Activated T-helper 2 cell treated with anti-CD3 and anti-CD28 coated beads, Interferon-gamma antibody, Interleukin-2, Interleukin-4, amounts not matched to agents 10 μg/mL and 5 μg/mL and 100 μg/mL, durations not matched to agents 14 hours and 24 hours and 36 hours (primary cell): ENCODE measurements at places on chromosomes 1 and 21.

DNA sequence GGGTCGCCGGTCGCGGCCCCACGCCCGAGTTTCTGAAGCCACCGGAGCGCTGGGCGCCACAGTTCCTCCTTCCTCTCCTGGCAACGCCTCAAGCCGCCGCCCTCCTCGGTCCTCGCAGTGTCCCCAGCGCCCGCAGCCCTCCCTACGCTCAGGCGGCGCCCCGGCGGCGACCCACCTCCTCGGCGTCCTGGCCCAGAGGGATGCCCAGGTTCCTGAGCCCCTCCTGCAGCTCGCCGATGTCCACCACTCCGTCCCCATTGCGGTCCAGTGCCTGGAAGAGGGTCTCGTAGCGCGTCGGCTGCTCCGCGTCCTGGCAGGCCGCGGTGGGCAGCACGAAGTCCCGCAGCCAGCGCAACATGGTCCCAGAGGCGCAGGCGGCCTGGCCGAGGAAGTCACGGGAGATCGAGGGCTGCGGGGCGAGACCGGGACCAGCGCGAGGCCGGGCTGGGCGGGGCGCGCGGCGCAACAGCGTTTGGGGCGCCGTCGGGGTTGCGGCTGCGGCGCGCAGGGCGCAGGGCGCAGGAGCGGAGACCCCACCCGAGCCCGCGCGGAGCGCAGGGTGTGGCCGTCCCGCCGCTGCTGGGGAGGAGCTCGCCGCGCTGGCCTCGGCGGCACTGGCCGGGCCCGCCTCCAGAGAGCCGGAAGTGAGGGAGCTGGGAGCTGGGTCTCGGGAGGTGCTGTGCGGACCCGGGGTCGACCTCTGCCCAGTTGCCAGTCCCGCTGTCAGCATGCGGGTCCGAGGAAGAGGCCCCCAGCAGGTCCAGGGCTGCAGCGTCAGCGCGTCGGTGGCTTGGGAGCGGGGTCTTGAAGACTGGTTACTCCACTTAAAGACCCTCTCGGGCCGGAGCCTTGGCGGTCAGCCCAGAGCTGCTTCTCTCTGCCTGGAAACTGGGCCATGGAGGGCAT, at the start of gene SLC25A24:
TSS of gene SLC25A24 (minus strand) at position 563 of the 906 bp plus-strand sequence. CDS start at position 358, 205 bp downstream.
- peak; percentile 84 for DNase-seq

DNA sequence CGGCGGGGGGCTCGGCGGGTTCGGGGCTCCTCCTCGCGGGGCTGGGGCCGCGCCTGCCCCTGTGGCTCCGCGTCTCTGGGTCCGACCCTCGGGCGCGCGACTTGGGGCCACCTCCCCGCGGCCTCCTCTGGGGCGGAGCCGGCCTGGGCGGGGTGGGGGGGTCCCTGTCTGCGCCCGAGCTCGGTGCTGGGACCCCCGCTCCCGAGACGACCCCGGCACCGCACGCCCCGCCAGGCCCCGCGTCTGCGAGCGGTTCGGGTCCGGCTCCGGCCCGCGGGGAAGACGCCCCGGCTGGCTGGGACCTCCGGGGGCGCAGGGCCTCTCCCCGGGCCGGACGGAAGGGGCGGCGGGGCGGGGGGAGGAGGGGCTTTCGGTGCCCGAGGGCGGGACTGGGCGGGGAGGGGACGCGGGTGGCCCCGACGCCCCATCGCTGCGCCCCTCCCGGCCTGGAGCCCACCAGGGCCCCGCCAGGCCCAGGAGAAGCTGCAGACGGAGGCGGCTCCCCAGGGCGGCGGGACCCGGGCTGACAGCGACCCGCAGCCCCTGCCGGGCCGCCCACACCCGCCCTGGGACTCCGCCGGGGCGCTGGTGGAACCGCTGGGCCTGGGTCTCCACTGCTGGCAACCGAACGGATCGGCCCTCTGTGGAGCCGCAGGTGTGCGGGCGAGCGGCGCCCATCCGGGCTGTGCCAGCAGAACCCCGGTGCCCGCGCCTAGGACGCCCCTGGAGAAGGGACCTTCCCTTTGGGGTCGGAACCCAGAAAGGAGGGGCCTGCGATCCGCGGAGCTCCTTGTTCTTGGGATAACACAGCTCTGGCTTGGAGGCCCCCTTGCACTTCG, 610 bp downstream of the COL6A2 start:
- peak; percentile 7 for DNase-seq

- DNase-seq, result no peak
These were observed 79.1 kb downstream of the TPR start for GRCh38 chr1:186295980-186296379.

DNA sequence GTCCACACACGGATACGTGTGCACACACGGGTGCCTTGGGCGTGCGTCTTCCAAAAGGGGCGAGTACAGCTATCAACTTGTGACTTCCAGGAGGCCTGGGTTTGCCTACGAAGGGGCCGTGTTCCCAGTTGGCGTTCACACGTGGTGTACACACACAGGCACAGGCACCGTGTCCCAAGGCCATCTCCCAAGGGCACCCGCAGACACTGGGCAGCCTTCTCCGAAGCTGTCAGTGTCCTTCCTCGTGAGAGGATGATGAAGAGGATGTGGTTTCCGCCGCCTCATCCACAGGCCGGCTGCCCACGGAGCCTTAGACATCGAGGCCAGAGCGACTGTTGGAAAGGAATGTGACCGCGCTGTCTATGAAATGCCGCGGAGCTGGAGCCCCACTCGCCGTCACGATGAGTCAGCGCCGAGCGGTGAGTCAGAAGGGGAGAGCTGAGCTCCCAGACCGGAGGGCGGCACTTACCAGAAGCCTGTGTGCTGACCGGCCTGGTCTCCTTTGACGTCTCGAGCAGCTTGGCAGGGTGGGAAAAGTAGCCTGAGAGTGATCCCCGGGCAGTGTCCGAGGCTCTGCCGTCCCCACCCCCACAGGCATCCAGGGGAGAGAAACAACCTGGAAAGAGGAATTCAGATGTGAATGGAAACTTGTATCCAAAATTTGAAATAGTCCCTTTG, 141.4 kb upstream of the ARHGEF16 start:
- peak; percentile 11 for DNase-seq

GRCh38 chr1:205375835-205376545, 19.3 kb upstream of the KLHDC8A start:
- DNase-seq, result no peak

DNA sequence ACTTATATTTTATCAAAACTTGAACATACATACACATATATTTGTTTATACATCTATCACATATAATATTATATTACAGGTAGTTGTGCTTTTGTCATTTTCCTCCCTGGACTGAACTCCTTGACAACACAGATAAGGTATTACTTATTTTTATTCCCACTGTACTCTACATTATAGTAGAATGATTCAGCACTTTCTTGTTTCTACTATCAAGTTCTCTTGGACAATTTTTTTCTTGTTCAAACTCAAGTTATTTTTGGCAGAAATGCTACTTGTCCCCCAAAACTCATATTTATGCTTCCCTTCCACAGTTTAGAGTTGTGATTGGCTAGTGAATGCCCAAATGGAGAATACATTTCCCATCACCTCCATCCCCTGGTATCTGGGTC, 10.8 kb upstream of the PTPRC start:
- no peak for DNase-seq

GRCh38 chr1:51000160-51000559, 30.1 kb downstream of the CDKN2C start:
- DNase-seq, result no peak

DNA sequence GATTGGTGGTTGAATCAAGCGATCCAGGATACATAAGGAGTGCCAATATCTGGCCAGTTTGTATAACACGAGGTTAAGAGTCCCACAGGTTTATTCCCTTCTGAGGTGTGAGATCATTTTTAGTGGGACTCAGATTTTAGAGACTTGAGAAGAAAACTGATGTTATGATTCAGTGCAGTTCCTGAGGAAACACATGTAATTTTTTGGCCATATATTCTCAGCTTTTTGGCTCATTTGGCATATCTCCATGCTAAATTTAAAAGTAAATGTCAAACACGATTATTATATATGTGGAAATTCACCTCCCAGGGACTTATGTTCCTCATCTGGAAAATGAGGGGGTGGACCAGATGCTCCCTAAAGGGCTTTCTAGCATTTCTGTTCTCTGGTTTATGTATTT, 39.2 kb upstream of the SERBP1 start:
- no peak for DNase-seq

DNA sequence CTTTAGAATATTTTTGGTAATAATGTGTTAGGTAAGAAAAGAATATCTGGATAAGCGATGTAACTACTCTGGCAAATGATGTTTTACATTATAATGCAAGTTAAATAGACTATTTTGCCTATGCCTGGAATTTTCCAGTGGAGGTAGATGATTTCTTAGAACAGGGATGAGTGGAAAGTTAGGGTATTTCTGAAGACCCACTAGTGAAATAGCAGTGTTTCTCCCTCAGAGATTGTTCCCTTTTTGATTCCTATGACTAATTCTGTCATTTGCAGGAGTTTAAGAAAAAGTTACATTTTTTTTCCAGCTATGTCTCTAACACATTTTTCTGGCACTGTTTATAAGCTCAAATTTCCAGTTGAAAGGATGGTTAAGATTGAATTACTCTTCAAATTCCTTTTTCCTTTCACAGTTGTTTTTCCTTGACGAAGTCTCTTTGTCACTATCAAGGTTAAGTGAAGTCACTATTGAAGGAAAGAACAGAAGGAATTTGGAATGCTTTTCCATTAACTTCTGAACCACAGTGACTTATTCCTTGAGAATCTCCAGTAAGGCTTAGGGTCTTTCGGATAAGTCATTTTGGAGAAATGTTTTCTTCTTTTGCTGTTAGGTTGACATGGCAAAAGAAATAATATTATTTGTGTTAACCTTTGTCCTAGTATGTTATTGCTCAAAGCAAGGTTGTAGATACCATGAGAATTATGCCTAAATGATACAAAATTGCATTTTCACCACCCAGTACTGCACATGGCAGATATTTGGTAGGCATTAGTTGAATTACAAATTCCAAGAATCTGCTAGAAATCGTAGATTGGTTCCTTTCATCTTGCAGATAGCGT, 42.9 kb upstream of the ZNF326 start:
- DNase-seq, result no peak

- DNase-seq, result peak; percentile 82
These were observed 2.7 kb downstream of the GRHL3 start for GRCh38 chr1:24321697-24322469.

DNA sequence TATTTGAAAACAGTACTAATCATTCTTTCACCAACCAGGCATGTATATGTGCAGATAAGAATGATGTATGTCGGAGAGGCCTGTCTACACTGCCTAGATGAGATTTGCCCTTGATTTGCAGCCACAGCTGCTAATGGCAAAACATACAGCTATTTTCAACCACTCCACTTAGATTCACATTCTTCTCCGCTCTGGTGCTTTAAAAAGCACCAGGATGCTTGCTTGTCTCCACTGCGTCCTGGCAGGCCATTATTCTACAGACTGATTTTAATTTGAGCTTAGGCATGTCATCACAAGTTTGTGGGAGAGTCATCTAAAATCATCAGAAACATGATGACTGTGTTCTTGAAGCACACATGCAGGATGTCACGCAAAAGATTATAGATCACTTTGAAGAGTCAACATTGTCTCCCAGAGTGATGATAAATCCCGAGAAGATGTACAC, 119.0 kb upstream of the NRIP1 start:
- DNase-seq, result no peak

DNA sequence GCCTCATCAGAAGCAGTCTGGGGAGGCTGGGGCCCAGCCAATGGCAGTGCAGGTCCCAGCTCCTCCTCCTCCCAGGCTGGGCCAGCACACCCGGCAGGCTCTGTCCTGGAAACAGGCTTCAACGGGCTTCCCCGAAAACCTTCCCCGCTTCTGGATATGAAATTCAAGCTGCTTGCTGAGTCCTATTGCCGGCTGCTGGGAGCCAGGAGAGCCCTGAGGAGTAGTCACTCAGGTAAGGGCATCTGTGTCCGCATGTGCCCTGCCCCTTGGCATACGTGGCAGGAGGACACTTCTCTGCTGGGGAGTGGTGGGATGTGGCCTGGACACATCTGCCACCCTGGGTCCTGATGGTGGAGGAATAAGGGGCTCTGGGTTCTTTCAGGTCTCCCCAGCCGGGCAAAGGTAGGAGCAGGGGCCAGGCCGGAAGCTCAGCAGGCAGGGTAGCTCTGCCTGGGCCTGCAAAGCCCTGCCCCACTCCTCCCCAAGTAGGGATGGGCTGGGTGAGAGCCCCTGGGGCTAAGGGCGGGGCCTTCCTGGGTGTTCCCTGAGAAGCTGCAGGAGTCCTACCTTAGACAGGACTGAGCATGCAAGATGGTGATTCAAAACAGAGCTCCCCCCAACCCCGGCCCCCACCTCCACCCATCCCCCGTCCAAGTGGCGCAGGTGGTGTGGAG, at the start of gene GJB5:
TSS of gene GJB5 (plus strand) at position 84 of the 674 bp plus-strand sequence. CDS start 2,284 bp downstream, outside the sequence.
- no peak for DNase-seq

DNA sequence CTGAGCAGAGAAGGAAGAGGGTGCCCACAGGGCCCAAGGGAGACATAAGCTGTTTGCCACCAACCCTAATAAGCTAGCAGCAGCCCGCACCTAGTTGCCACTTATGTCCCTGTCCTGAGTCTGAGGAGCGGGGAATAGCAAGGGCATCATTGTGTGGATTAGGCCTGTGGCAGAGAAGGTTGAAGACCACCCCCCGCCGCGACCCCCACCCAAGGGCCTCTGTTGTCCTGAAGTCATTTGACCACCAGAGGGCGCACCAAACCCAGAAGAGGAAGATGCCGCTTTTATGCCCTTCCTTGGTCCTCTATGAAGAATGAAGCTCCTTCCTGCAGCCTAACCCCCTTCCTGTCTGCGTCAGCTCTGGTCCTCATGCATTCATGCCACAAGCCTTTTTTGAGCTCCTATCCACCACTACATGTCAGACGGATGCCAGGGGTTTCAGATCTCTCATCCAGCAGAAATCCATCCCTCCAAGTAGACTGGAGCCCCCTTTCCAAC, 16.6 kb downstream of the RHBG start:
- DNase-seq, result peak; percentile 61

DNA sequence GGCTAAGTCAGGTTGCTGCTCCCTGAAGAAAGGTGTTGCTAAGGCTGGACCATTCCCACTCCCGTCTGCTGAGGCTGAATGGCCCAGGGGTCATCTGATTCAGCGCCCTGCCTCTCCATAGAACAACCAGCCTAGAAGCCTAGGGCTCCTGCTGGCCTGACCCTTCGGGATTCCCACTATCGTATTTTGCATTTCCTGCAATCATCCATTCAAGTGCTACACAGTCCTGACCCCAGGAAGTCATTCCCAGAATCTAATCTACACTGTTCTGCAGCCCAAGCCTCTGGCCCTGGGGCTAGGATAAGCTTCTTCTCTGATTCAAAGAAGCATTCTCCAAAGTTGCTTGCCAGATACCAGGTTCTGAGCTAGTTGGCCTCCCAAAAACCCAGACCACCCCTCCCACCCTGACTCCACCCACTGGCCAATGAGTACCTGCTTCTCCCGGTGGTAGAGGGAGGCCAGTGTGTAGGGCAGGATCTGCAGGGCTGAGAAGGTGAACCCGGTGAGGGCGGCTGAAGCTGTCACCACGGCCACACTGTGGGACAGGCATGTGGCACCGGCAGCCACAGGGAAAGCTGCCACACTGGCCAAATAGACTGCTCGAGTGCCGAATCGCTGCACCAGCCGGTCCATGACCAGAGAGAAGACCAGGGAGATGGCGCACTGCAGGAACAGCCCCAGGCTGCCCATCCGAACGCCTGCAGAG, 18.7 kb downstream of the SLC45A3 start:
- no peak for DNase-seq

- no peak for DNase-seq
These were observed at the start of gene FCRLA for GRCh38 chr1:161706482-161707347. TSS of gene FCRLA (plus strand) at chr1:161707229. CDS start at chr1:161707265, 36 bp downstream.
